ENCODE measurements at places on chromosomes 7 and 10.

- peak; percentile 71 for DNase-seq
Measured at GRCh38 chr10:112532189-112532588, 85.2 kb downstream of the VTI1A start.

DNA sequence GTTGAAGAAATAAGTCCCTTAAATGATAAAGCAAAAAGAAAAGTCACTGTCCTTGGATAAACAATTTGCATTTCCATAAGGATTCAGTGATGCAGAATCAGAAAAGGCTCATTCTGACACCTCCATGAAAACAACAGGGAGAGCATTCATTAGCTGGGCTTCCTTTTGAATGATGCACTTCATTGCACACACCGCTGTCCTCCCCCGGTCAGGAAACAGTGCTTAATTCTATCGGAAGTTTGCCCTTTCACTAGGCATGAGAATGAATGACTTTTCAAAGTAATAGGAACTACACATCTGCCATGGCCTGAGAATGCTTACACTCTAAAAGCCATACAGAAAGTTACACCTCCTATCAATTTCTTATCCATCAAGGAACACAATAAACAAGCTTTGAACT is 4.2 kb downstream of the PCDH15 start:
- no peak for DNase-seq

GRCh38 chr10:47419421-47419820 is 35.3 kb upstream of the ZNF488 start:
- no peak for DNase-seq

- no peak for DNase-seq
Measured at GRCh38 chr7:33654676-33655075, 250.7 kb upstream of the BMPER start.

GRCh38 chr10:24912215-24912614 is 40.2 kb downstream of the PRTFDC1 start:
- DNase-seq = no peak

- no peak for DNase-seq
Measured at GRCh38 chr10:17240096-17240495, 12.1 kb downstream of the VIM start.

GRCh38 chr7:111682588-111683340 is 120.5 kb upstream of the IMMP2L start:
- no peak for DNase-seq

- DNase-seq = no peak
Measured at GRCh38 chr10:120426306-120426705, 30.7 kb upstream of the PLPP4 start.

DNA sequence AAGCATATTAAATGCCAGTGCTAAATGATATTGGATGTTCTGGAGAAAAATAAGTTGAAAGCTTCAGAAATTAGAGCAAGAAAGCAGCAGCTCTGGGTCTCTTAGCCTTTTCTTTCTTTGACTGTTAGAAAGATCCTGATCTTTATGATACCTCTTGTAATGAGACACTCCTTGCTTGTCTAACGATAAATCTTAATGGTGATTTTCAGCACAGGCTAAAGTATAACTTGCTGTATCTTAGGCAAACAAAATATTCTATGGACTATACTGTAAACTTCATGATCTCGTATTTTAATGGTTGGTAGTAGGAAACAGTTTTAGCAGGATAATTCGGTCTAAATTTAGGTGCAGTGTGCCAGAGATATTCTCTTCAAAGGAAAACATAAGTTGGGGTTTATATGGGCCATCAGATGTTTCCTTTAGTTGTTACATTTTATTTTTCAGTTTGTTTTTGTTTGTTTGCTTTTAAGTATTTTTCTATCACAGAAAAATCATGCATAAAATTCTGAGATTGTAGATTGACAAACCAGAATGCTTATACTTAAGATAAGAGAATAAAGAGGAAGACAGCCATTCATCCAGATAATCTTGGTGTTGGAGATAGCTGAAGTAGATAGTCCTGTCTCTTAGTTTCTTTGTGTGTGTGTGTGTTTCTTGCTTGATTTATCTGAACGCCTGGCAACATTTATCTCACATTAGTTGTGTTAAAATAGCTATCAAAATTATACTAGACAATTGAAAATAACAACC is 4.7 kb downstream of the CASD1 start:
- no peak for DNase-seq

GRCh38 chr7:140653319-140654108 is 12.9 kb upstream of the DENND2A start:
- DNase-seq = no peak

- no peak for DNase-seq
Measured at GRCh38 chr7:126605056-126605455, 647.7 kb downstream of the GRM8 start.

GRCh38 chr10:93106631-93107072 is 33.0 kb downstream of the CYP26A1 start:
- DNase-seq = no peak

GRCh38 chr7:25802473-25802872 is 349.5 kb upstream of the NFE2L3 start:
- DNase-seq = no peak

GRCh38 chr10:63236113-63236935 is 103.2 kb downstream of the NRBF2 start:
- DNase-seq = no peak

DNA sequence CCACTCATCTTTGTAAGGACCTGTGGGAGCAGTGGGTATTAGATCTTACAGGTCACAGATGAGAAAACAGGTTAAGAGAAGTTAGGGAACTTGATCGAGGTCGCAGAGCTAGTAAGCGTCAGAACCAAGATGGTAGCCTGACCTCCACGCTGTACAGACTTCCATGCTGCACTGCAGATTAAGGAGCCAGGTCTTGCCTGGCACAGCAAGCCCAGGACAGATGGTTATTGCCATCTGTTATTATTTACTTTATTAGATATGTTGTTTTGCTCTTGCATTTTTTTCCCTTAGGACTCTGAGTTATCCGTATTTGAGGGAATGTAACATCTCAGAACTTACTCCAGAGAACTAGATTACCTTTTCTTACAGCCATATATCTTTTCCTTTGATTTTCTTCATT is 147.2 kb downstream of the NSUN6 start:
- no peak for DNase-seq

GRCh38 chr7:17239683-17240521 is 58.5 kb upstream of the AHR start:
- no peak for DNase-seq

DNA sequence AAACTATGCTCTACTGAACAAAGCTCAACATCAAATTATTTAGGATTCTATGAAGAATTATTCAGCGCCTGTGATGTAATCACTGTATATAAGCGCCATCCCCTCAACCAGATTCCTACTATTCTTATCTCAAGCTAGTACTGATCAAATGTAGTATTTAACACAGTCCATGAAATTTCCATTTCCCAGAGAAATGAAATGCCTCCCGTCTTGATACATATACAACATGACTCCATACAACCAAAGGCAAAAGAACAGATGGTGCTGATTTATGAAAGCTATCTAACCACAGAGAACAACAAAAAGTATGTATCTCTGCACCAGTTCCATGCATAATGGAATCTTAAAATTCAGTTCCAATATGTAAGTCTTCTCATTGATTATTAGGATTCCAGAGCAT is 406.1 kb downstream of the PARD3 start:
- no peak for DNase-seq

GRCh38 chr10:75611993-75612372 is 180.6 kb downstream of the LRMDA start:
- no peak for DNase-seq
